H1 (cell line): ENCODE measurements at places on chromosomes 5 and 9.

DNA sequence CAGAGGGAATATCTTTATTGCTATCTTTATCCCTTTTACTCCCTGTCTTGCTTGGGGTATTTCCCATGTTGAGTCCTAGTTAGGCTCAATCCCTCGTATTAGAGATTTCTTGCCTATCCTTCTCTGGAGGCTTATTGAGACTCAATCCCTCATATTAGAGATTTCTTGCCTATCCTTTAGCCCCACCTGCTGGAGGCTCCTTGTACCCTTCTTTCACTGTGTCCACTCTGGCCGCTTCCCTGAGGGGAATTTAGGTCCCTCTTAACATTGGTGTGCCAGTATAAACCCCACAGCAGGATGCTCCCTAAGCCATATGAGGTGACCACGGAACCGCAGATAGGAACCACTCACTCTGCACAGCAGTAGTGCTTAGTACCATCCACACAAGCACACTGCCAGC lies 110.7 kb upstream of the MAMDC2 start:
- no peak for DNase-seq

GRCh38 chr5:57209316-57210040 lies 35.6 kb downstream of the GPBP1 start:
- DNase-seq, result no peak

DNA sequence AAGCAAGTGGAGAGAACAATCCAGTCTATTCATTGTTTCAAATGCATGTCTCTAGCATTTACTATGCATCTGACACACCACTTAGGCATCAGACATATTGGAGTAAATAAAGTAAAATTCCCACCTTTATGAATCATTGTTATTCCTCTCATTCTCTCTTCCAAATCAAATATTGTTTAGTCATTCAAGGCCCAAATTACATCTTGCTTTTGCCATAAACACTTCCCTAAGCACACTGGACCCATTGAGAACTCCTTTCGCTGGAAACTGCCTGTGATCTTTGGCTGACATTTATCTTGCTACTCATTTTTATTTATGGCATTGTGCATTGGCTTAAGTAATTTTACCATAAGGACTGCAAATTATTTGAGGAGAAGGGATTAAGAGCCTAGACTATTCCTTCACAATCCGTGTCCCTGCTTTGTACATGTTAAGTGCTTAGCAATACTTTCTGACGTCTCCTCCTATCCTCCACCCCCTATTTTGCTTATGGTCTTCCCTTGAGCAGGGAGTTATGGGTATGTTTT lies 7.4 kb downstream of the C5orf46 start:
- DNase-seq, result no peak

DNA sequence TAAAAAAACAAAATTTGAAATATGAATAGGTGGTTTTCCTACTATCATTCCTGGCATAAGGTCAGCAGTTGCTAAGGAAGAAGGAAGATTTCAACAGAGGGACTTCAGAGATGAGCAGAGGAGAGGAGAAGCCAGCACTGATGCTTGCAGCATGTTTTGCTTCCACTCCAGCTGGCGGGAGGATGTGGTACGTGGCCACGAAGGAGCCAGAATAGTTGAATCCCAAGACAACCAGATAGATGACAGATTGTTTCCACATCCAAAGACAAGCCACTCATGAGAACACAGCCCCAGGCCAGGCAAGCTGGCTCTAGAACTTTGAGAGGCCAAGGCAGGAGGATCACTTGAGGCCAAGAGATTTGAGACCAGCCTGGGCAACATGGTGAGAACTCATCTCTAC lies 15.1 kb downstream of the TIMD4 start:
- DNase-seq, result no peak

DNA sequence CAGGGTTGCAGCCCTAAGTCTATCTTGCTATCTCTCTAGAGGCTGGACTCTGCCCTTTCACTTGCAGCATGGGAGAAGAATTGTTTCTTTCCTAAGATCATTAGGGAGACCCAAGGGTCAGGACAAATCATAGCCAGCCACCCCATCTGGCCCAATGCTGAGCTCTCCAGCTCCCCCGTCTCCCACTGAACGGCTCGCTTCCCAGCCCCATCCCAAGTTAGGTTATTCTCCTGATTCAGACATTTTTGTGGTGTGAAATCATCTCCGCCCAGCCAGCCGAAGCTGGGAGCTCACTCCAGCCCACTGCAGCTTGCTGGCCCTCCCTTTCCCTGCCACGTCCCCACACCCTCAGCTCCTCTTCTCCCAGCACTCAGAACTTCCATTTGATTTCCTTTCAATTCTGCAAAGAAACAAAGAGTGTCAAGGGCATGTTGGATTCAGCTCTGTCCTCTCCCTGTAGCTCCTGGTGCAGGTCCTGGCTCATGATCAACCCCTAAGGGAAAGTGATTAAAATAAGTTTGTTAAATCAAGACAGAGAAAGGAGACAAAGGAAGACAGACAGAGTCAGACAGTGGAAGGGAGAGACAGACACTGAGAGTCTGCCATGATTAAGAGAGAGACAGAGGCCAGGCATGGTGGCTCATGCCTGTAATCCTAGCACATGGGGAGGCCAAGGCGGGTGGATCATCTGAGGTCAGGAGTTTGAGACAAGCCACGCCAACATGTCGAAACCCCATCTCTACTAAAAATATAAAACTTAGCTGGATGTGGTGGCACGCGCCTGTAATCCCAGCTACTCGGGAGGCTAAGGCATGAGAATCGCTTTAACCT lies 12.6 kb upstream of the SPARC start:
- no peak for DNase-seq

DNA sequence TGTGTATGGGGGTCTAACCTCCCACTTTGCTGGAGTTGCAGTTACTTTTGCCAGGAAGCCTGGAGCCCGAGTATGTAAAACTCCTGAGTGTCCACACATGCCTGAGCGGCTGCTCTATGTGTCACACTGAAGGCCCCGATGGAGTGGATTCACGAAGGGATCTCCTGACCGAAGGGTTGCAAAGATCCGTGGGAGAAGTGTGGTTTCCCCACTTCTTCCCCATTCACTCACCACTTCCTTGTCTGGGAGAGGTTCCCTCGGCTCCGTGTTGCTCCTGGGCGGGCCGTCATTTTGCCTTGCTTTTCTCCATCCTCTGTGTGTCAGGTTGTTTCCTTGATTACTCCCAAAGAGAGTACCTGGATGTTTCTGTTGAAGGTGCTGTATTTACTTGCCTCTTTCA lies 16.2 kb upstream of the IL3 start:
- DNase-seq, result no peak

- DNase-seq, result no peak
Observed at GRCh38 chr9:127541865-127542264, 70.2 kb upstream of the STXBP1 start.

- no peak for DNase-seq
Observed at GRCh38 chr5:133106761-133107572, 55.2 kb downstream of the HSPA4 start.

GRCh38 chr5:1748845-1749244 lies 50.8 kb downstream of the MRPL36 start:
- no peak for DNase-seq
